ENCODE measurements at places on chromosomes 6 and 20.

DNA sequence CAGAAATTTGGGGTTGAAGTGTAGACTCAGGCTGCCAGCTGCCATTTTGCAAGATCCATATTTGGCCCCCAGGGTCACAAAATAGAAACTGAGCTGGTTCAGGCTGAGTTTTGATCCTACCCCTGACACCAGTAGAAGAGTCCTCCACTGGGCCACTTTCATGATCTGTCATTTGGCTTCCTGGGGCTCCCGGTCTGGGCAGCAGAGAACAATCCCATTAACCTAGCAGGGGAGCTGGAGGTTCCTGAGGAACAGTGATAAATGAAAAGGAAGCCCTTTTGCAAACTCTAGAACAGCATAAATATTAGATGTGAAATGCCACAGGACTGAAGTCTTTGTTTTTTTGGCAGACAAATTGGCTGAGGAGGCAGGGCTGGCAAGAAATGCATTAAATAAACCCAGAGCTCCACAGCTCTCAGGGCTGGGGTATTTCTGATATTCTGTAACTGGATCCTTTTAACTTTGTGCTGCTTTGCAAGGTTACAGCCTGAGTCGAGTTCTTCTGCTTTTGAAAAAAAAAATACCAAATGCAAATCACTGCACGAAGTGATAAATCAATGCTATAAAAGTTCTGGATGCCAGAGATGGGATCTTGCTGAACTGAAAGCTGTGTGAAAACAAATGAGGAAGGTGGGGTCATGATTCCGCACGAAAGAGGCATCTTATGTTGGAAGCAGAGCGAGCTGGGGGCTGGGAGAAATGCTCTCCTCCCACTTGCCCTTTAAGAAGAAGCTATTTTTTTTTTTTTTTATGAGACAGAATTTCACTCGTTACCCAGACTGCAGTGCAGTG lies 64.4 kb downstream of the SULF2 start:
- DNase-seq = no peak

GRCh38 chr6:122580737-122581136 lies 29.5 kb upstream of the PKIB start:
- DNase-seq = no peak

- DNase-seq = no peak
Observed at GRCh38 chr6:150036081-150036480, 10.7 kb upstream of the RAET1L start.

DNA sequence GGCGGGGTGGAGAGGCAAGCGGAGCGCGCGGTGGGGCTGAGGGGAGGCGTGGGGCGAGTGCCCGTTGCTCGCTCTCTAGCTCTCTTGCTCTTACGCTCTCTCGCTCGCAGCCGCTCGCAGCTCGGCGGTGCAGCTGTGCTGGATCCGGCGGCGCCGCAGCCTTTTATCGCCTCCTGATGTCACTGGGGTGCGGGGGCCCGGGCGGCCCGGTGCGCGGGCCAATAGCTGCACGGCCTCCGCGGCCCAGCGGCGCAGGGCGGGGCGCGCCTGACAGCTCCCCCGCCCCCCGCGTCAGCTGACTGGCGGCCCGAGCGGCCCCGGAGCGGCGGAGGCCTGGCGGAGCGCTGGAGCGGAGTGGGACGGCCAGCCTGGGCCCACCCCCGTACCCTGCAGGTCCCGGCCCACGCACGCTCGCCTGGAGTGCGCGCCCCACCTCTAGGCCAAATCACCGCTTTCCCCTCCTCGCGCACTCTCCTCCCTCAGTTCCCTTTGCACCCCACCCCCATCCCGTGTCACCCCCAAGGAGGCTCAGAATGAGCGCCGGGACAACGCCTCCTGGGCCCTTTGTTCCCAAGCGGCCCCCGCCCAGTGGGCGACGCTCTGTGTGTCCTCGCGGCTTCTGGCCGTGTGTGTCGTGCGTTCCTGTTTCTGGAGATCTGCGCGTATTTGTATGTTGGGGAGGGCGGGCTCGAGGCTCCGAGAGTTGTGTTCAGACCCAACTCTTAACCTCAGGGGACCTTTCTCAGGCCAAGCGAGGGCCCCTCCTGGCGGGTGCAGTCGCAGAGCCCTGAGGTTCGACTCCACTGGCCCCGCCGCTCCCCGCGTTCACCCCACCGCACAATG lies at the start of gene MAFB:
Gene MAFB (minus strand): TSS at position 137 of the 843 bp plus-strand sequence. CDS start 386 bp downstream, outside the sequence.
- peak; percentile 81 for DNase-seq

DNA sequence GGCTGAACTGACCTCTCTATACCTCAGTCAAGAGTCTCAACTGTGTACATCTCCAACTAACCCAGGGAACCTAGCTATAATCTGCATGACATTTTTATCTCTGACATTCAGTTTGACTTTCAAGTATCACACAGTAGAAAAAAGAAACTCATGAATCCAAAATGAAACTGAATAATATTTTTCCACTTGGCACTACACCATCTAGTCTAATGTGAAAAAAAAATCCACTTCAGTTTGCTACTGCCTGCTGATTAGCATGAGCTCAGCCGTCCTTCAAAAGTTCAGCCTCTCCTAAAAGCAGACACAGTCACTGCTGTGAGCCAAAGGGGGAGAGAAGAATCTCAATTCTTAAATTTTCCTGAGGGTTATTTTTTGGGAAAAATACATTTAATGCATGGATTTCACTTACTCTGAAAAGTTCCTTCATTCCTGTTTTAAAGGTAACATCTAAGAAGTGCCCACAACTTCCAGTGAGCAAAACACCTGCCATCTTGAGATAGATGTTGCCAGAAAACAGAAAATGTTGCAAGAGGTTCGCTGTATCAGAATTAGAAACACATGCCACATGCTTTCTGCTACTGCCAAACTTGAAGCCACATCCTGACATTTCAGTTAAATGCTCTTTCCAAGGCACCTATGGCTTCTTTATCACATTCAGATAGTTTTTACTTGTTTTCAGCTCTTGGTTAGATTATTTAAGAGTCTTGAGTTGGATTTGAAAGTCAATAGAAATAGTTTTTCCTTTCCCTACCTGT lies 95.4 kb downstream of the MKKS start:
- no peak for DNase-seq

GRCh38 chr6:64049736-64050135 lies 414.1 kb downstream of the PHF3 start:
- no peak for DNase-seq

DNA sequence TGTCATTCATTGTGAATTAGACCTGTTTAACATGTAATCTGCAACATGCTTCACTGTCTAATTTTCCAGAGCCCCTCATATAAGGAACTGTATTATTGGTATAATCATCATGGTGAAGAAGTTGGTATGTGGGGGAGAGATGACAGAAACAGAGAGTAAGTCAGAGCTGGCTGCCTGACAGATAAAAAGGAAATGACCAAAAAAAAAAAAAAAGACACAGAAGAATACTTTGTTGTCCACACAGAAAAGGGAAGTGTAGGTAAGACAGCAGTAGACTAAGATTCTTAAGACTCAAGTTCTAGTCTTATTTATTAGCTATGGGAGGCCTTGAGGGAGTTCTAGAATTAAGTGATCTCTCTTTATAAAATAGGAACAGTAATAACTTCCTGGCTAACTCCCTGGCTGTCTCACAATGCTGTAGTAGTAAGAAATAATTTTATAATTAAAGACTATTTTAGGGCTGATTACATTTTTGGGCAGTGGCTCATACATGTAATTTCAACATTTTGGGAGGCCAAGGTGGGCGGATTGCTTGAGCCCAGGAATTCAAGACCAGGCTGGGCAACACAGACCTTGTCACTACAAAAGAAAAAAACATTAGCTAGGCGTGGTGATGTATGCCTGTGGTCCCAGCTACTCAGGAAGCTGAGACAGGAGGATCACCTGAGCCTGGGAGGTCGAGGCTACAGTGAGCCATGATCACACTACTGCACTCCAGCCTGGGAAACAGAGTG lies 102.5 kb downstream of the PRL start:
- DNase-seq = peak; percentile 42

- DNase-seq = no peak
Observed at GRCh38 chr6:129507059-129507807, 202.7 kb downstream of the ARHGAP18 start.

- no peak for DNase-seq
Observed at GRCh38 chr20:59643615-59644061, 39.3 kb downstream of the PHACTR3 start.

- DNase-seq = no peak
Observed at GRCh38 chr6:148935705-148936435, 189.0 kb downstream of the UST start.

GRCh38 chr6:128855581-128856085 lies 27.3 kb upstream of the LAMA2 start:
- no peak for DNase-seq

DNA sequence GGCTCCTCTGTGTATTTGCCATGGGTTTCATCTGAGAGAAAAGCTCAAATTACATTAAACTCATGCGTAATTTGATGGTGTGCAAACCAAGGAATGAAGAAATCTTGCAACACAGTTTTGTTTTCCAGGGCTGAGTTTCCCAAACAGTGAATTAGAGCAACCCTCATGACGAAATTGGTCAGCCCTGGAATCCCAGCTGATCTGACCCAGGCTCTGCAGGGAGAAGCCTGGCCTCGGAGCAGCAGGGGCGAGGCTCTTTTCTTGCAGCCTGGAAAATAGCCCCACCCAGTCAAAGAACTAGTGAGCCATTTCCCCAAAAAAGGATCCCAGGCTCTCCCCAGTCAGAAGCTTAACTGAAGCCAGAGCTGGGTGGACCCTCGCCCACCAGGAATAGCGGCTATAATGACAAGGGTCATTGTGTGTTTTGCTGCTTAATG lies 107.3 kb upstream of the SNX9 start:
- no peak for DNase-seq

- DNase-seq = no peak
Observed at GRCh38 chr6:34047913-34048867, 97.7 kb downstream of the GRM4 start.

DNA sequence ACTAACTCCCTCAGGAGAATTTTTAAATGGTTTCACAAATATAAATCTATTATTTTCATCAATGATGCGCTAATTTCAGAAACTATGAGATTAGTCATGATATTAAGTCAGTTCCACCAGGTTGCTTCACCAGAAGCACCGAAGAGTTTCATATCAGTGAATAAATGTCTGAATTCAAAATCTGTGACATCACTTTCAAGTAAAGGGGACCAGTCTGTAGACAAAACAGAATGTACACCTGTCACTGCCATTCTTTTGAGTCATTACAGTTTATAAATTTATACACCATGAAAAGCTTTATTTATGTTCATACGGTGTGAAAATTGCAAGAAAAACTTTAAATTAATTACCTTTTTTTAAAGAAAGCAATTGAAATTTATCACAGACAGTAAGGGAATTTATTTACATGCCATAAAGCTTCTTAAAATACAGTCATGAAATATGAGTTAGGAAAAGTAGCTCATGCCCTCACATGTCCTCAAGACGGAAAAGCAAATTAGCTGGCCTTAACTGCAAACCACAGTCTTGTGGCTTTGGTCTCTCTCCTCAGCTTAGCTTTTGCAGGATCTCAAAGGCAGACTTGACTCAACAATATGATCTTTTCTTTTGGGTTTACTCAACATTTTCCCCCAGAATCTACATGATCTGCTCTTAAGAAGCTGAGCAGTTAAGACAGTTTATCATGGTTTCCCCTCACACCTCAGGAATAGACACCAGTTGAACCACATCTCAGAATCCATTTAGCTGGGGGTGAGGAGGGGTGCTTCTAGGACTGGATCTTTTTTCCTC lies 177.7 kb upstream of the MCHR2 start:
- peak; percentile 56 for DNase-seq

GRCh38 chr6:42451333-42452170 lies at the start of gene TRERF1:
TRERF1 (minus strand) TSS chr6:42451926; CDS start chr6:42269590, 182,336 bp downstream.
- peak; percentile 89 for DNase-seq

DNA sequence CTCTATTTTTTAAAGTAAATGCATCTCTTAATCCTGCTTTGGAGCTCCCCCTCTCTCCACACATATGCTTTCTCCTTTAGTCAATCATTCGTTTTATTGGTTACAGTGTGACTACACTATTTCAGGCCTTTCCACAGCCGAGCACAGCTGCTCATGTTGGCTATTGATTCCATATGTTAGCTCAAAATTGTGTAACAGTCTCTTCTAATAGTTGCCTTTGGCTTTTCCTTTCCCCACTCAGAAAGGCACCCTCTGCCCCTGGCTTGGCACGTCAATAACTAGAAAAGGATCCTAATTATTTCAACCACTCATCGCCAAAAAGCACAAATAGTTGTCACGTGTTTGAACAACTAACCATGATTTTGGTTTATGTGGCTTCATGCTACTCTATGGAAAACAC lies 410.3 kb upstream of the SLC35B3 start:
- no peak for DNase-seq
